Activated T-cell treated with anti-CD3 and anti-CD28 coated beads, Interleukin-2, amount 50 U/mL, for 72 hours (primary cell): ENCODE measurements at places on chromosomes 3 and 15. TPM values are rescaled to one million over a fixed set of nuclear protein-coding genes. Genes with fewer than 3 reads are reported as not detected.
A peak's percentile ranks its signal among the peaks of the same experiment; 100 is the strongest.

- no peaks in the 10 kb centered on the region for H3K4me1 ChIP-seq
- H3K36me3 ChIP-seq = no peaks in the 10 kb centered on the region
- no peak overlapping the region for H3K27ac ChIP-seq
- DNase-seq = no peak
- H3K27me3 ChIP-seq = peaks cover 36% of the 10 kb centered on the region
These were observed 117.5 kb upstream of the PROK2 start for GRCh38 chr3:71902258-71903111.

DNA sequence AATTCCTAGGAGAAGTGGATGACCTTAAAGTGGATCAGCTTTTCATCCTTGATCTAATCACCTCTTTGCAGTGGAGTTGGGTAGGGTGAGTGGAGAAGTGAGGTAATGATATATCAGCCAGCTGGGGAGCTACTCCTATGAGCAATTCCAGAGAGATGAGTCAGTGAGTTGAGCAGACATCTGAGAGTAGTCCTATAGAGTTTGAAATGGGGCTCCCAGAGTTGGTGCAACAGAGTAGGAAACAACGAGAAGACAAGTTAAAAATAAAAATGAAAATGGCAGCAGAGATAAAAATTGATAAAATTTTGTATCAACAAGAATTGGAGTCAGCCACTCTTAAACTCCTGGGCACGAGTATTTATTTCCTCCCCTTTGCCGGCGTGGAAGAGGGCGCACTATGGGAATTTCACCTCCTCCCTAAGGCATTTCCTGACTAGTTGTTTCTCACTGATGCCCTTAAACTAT lies 150.8 kb upstream of the DPH6 start:
- H3K4me1 ChIP-seq = no peaks in the 10 kb centered on the region
- H3K36me3 ChIP-seq = no peaks in the 10 kb centered on the region
- no peak overlapping the region for H3K27ac ChIP-seq
- H3K4me3 ChIP-seq = no peak overlapping the region
- DNase-seq = no peak
- no peaks in the 10 kb centered on the region for H3K27me3 ChIP-seq

DNA sequence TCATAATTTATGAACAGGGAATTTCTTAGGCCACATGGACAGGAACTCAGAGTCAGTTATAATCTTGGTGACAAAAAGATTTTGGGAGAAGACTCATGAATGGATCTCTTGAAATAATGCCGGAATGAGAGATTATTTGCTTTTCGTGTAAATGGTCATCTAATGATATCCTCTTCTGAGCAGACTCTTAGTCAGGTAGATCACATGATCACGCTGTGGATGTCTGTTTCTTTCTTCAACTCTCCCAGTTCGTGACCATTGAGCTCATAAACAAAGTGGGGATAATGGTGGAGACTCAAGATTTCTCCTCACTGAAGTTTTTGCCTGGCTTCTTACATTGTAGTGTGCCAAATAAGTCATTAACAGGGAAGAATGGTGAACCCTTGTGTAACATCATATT lies 133.1 kb upstream of the CBLB start:
- no peak overlapping the region for H3K4me3 ChIP-seq
- peaks cover 37% of the 10 kb centered on the region for H3K4me1 ChIP-seq
- H3K27ac ChIP-seq = no peak overlapping the region
- DNase-seq = no peak
- no peaks in the 10 kb centered on the region for H3K27me3 ChIP-seq

- no peak overlapping the region for H3K4me3 ChIP-seq
- H3K27ac ChIP-seq = no peak overlapping the region
- H3K27me3 ChIP-seq = no peaks in the 10 kb centered on the region
- no peak for DNase-seq
- no peaks in the 10 kb centered on the region for H3K36me3 ChIP-seq
- H3K4me1 ChIP-seq = no peaks in the 10 kb centered on the region
These were observed 451.4 kb upstream of the ARPP21 start for GRCh38 chr3:35187908-35188307.

DNA sequence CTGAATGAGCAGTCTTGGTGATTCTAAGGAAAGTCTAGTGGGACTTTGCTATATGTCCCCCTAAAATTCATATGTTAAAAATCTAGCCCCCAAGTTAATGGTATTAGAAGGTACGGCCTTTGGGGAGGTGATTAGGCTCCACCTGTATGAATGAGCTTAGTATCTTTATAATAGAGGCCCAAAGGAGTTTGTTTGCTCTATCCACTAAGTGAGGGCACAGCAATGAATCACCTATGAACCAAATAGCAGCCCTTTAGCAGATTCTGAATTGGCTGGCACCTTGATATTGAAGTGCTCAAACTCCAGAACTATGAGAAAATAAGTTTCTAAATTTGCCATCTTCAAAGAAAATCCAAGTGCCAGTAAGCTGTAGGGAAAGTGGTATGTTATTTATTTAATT lies 187.9 kb downstream of the SUCNR1 start:
- H3K36me3 ChIP-seq = no peaks in the 10 kb centered on the region
- no peak overlapping the region for H3K4me3 ChIP-seq
- H3K4me1 ChIP-seq = no peaks in the 10 kb centered on the region
- no peak for DNase-seq
- no peak overlapping the region for H3K27ac ChIP-seq
- no peaks in the 10 kb centered on the region for H3K27me3 ChIP-seq

DNA sequence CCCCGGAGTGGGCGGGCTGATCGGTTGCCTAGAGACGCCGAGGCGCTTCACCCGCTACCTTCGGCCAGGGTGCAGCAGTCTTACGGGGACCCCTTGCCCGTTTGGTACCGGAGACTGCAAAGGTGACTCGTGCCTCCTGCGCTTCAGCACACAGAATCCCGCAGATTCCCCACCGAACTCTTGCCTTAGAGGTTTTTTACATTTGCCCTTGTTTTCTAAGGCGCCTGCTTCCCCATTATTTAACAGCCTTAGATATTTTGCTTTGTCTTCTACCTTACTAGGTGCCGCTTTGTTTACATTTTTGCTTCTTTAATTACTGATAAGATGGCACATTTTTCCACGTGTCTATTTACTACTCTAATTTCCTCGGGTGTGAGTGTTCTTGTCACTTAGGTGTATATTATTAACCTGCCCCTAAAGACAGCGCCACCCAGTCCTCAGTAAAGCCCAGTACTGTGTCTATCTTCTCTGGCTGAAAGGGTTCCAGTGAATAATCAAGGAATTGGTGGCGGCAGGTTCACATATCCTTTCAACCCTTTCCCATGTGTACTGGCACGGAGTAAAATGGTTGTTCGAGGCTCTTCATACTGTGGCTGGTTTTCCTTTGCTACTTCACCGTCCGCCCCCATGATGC lies 573 bp upstream of the CEP152 start:
- DNase-seq = peak; percentile 6
- peak overlapping the region; percentile 85 for H3K4me3 ChIP-seq
- H3K4me1 ChIP-seq = peaks cover 37% of the 10 kb centered on the region
- no peak overlapping the region for H3K27ac ChIP-seq
- H3K36me3 ChIP-seq = peaks cover 7% of the 10 kb centered on the region
- no peaks in the 10 kb centered on the region for H3K27me3 ChIP-seq

ZNF774 gene
- total RNA-seq = 0.60 TPM
